ENCODE measurements at places on chromosomes 2 and 18.

- peak; percentile 65 for DNase-seq
Observed at GRCh38 chr2:159617646-159618045, 1.3 kb upstream of the BAZ2B start.

DNA sequence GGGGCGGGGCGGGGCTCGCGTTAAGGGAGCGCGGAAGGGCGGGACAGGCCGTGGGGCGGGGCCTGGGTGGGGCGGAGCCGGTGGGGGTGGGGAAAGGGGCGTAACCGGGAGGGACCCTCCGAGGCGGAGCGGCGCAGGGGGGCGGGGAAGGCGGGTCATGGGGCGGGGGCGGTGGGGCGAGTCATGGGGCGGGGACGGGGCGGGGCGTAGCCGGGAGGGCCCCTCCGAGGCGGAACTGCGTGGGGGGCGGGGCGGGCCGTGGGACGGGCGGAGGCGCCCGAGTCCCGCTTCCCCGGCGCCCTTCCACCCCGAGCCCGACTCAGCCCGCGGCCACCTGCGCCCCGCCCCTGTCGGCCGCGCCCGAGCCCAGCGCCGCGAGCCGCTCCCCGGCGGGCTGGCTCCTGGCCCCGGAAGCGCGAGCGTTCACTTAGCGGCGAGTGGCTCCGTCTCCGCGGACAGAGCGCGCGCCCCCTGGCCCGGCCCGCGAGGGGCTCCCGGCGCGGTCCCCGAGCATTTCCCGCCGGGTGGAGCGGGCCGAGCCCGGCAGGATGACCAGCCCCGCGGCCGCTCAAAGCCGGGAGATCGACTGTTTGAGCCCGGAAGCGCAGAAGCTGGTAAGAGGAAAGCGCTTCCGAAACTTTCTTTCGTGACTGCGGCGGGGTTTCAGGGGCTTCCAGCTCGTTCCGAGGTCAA, 64.7 kb downstream of the LRRFIP1 start:
- no peak for DNase-seq

DNA sequence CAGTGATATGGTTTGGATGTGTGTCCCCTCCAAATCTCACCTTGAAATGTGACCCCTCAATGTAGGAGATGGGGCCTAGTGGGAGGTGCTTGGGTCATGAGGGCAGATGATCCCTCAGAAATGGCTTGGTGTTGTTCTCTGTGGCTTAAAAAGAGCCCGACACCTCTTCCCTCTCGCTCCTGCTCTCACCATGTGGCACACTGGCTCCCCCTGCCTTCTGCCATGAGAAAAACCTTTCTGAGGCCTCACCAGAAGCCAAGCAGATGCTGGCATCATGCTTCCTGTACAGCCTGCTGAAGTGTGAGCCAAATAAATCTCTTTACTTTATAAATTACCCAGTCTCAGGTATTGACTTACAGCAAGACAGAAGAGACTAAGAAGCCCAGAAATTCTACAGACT, 357.1 kb downstream of the NRXN1 start:
- DNase-seq: no peak

DNA sequence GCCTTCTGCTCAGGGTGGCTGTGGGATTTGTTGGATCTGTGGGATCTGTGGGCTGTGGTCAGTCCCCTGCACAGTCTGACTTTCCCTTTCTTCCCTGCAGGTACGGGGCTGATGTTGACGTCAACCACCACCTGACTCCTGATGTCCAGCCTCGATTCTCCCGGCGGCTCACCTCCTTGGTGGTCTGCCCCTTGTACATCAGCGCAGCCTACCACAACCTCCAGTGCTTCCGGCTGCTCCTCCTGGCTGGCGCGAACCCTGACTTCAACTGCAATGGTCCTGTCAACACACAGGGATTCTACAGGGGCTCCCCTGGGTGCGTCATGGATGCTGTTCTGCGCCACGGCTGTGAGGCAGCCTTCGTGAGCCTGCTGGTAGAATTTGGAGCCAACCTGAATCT, 17.5 kb downstream of the ASB1 start:
- DNase-seq: no peak

DNA sequence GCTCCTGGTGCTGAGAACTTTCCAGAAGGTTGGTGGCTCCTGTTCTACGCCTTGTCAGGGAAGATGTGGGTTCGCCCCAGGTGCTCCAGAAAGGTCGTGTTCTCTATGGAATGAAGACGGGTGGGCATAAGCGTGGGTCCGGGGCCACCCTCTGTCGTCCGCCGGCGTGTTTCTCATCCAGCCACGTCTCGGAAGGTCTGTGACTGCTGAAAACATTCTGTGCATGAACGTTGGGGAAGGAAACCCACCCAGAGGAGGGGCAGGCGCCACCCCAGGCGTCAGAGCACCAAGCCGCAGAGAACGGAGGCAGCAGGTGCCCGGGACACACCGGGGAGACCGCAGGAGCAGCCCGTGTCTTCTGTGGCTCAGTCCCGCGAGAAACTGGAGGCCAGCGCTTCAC, 118.2 kb downstream of the RTP5 start:
- DNase-seq: no peak

GRCh38 chr2:98871506-98871905, 64.5 kb downstream of the CRACDL start:
- DNase-seq: no peak

GRCh38 chr2:24570225-24570624, 79.2 kb downstream of the NCOA1 start:
- DNase-seq: no peak

DNA sequence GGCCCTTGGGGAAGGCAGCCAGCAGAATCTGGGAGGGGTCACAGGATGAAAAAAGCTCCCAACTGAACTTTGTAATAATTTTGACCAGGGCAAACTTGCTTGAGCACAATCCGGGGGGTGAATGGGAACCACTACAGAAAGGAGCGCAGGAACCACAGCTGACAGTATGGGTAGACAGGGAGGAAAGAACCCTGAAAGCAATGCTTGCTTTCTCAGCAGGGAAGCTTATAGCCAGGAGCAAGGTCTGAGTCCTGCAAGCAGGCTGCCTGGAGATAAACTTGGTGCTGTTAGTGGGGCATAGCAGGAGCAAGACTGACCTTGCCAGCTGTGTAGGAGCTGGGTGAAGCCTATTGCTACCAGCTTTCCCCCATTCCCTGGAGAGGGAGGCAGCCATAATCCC, 195.2 kb downstream of the MTCL1 start:
- DNase-seq: no peak

- DNase-seq: no peak
Observed at GRCh38 chr18:42436222-42436765, 481.3 kb downstream of the PIK3C3 start.
